ENCODE measurements at places on chromosomes 6 and 20. TPM values are rescaled to one million over a fixed set of nuclear protein-coding genes. Genes with fewer than 3 reads are reported as not detected.

- H3K27ac ChIP-seq: no peak overlapping the region
- H3K4me1 ChIP-seq: no peaks in the 10 kb centered on the region
- H3K27me3 ChIP-seq: no peaks in the 10 kb centered on the region
- H3K4me3 ChIP-seq: no peak overlapping the region
- no peak for DNase-seq
These were observed 6.3 kb upstream of the MAN1A1 start for GRCh38 chr6:119355890-119356289.

GRCh38 chr6:131456565-131456964, 116.5 kb upstream of the ARG1 start:
- no peak for DNase-seq
- no peaks in the 10 kb centered on the region for H3K4me1 ChIP-seq
- no peak overlapping the region for H3K4me3 ChIP-seq

GRCh38 chr6:111652156-111652555, 46.5 kb upstream of the TRAF3IP2 start:
- DNase-seq: no peak
- H3K27me3 ChIP-seq: no peaks in the 10 kb centered on the region
- no peak overlapping the region for H3K4me3 ChIP-seq

DNA sequence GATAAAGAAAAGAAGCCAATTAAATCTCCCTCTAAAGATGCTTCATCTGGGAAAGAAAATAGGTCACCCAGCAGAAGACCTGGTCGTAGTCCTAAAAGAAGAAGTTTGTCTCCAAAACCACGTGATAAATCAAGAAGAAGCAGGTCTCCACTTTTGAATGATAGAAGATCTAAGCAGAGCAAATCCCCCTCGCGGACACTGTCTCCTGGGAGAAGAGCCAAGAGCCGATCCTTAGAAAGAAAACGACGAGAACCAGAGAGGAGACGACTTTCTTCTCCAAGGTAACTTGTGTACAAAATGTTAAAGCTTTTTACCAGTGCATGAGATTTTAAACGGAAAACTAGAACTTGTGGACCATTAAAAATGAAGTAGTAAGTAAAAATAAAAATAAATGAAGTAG, 46.5 kb downstream of the FAM217A start:
- DNase-seq: no peak
- H3K36me3 ChIP-seq: no peaks in the 10 kb centered on the region
- no peak overlapping the region for H3K4me3 ChIP-seq
- H3K27ac ChIP-seq: no peak overlapping the region
- H3K4me1 ChIP-seq: no peaks in the 10 kb centered on the region
- H3K27me3 ChIP-seq: no peaks in the 10 kb centered on the region

DNA sequence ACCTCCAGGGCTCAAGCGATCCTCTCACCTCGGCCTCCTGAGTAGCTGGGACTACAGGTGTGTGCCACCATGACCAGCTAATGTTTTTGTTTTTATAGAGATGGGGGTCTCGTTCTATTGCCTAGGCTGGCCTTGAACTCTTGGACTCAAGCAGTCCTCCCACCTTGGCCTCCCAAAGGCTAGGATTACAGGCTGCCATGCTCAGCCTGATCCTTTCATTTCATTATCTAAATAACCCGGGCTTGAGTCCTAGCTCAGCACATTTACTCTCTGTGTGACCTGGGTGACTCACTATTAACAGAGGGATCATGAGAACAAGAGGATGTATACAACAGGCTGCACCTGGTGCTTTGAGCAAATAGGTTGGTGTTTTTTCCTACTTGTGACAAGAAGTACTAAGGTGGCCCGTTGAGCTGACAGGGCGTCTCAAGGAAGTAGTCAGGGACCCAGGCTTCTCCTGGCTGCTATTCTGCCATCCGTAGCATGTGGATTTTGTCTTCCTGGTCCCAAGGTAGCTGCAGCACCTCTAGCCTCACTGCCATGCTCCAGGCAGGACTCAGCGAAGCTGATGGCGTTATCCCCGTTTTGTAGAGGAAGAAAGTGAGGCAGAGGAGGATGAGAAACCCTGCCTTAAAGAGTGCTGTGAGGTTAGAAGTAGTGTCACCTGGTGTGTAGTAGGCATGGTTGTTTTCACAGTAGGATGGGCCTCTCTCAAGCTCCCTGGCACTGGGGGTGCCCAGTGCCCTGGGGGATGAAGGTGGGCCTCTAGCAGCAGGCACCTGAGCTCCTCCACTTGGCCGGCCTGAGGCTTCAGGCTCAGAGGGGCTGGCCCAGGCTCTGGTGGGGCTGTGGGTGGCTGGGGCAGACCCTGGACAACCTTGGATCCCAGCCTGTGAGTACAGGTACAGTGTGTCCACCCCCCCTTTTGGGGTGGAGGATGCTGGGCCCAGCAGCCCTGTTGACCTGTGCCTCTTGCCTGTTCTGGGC, 62.4 kb downstream of the ADNP start:
- H3K4me1 ChIP-seq: no peaks in the 10 kb centered on the region
- H3K4me3 ChIP-seq: no peak overlapping the region
- no peak overlapping the region for H3K27ac ChIP-seq
- DNase-seq: no peak
- no peaks in the 10 kb centered on the region for H3K27me3 ChIP-seq

DNA sequence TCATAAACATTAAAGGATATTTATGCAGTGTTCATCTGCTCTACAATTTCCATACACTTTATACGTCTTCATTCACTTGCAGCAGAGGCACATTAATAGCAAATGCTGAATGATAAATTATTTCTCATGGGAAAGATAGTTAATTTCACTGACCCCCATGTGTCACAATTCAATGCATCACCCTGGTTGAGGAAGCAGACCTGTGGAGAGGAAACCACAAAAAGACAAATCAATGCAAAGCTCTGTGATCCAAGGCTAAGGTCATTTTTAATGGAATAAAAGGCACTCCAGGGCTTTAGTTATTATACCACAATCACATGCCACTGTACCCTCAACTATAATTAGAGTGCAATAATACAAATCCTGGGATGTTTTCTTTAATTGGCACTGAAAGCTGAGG, 40.3 kb upstream of the TENT5A start:
- no peaks in the 10 kb centered on the region for H3K27me3 ChIP-seq
- H3K36me3 ChIP-seq: no peaks in the 10 kb centered on the region
- H3K27ac ChIP-seq: no peak overlapping the region
- no peak overlapping the region for H3K4me3 ChIP-seq
- H3K4me1 ChIP-seq: no peaks in the 10 kb centered on the region
- DNase-seq: no peak

DNA sequence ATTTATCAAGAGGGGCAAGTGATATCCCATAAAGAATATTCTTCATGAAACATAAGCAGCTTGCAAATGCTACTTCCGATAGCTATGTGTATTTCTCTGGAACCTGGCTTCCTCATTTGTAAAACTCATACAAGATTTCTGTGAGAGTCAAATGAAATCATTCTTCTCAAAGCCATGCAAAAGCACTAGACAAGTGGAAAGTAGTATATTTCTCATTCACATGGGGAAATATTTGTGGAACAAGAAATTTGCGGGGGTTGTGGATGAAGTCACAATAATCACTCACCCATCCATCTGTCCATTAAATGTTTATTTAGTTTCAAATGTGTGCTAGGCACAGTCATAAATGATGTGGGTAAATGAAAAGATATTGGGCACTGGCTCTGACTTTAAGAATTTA, 150.5 kb downstream of the IPCEF1 start:
- no peaks in the 10 kb centered on the region for H3K4me1 ChIP-seq
- no peak for DNase-seq
- no peaks in the 10 kb centered on the region for H3K36me3 ChIP-seq
- no peak overlapping the region for H3K4me3 ChIP-seq

DNA sequence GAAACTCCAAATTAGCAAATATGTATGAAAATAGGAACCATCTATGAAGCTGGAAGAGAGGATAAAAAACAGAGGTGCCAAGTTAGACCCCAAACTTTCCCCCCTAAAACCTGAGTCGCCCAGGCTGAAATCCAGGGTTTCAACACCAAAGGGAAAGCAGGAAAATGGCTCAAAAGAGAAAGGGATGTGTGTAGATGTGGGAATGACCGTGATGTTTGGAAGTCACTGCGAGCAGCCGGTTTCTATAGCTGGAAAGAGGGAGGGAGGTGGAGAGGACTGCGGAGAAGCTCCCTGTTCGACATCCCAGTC, 4.5 kb downstream of the RING1 start:
- DNase-seq: no peak
- H3K27me3 ChIP-seq: no peaks in the 10 kb centered on the region
- no peak overlapping the region for H3K27ac ChIP-seq
- H3K4me3 ChIP-seq: peak overlapping the region; percentile 32

DNA sequence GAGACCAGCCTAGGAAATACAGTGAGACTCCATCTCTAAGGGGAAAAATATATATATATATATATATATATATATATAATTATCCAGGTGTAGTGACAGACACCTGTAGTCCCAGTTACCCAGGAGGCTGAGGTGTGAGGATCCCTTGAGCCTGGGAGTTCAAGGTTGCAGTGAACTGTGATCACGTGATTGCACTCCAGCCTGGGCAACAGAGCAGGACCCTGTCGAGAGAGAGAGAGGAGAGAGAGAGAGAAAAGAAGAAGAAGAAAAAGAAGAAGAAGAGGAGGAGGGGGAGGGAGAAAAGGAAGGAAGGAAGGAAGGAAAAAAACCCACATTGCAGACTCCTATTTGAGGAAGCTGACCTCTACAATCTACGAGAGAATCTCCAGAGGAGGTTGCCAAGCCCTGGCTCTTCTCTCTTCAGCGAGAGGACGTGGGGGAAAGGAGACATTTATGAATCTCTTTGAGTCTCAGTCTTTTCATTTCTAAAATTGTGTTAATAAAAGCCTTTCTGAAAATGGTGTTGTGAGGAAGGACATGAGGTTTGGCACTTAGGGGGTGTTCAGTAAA, 49.7 kb downstream of the COL11A2 start:
- no peak for DNase-seq
- H3K27me3 ChIP-seq: no peaks in the 10 kb centered on the region
- H3K4me3 ChIP-seq: no peak overlapping the region

- no peaks in the 10 kb centered on the region for H3K27me3 ChIP-seq
- no peak overlapping the region for H3K4me3 ChIP-seq
- peaks cover 3% of the 10 kb centered on the region for H3K4me1 ChIP-seq
- no peak overlapping the region for H3K27ac ChIP-seq
- no peaks in the 10 kb centered on the region for H3K36me3 ChIP-seq
These were observed 2.2 kb downstream of the C20orf204 start for GRCh38 chr20:64038224-64038564.

GRCh38 chr6:154092326-154092962, 53.4 kb downstream of the OPRM1 start:
- H3K4me3 ChIP-seq: no peak overlapping the region
- no peak for DNase-seq
- H3K27ac ChIP-seq: no peak overlapping the region
- no peaks in the 10 kb centered on the region for H3K36me3 ChIP-seq
- no peaks in the 10 kb centered on the region for H3K4me1 ChIP-seq

- DNase-seq: no peak
- no peak overlapping the region for H3K4me3 ChIP-seq
- H3K27ac ChIP-seq: no peak overlapping the region
- no peaks in the 10 kb centered on the region for H3K4me1 ChIP-seq
These were observed 368.1 kb upstream of the PLCB4 start for GRCh38 chr20:8700756-8701155.

GRCh38 chr6:35206346-35206745, 7.4 kb upstream of the SCUBE3 start:
- no peaks in the 10 kb centered on the region for H3K27me3 ChIP-seq
- no peak overlapping the region for H3K4me3 ChIP-seq
- no peaks in the 10 kb centered on the region for H3K36me3 ChIP-seq
- no peaks in the 10 kb centered on the region for H3K4me1 ChIP-seq

- no peaks in the 10 kb centered on the region for H3K4me1 ChIP-seq
- H3K36me3 ChIP-seq: no peaks in the 10 kb centered on the region
- DNase-seq: no peak
- H3K4me3 ChIP-seq: peak overlapping the region; percentile 12
- H3K27ac ChIP-seq: no peak overlapping the region
- H3K27me3 ChIP-seq: no peaks in the 10 kb centered on the region
These were observed 75.7 kb upstream of the FOXP4 start for GRCh38 chr6:41470331-41471063.

GRCh38 chr6:14619419-14619781, 501.8 kb downstream of the CD83 start:
- H3K4me3 ChIP-seq: no peak overlapping the region
- no peak overlapping the region for H3K27ac ChIP-seq
- no peaks in the 10 kb centered on the region for H3K27me3 ChIP-seq
- no peak for DNase-seq

GRCh38 chr20:17533396-17533795, 2.2 kb upstream of the BFSP1 start:
- H3K4me1 ChIP-seq: no peaks in the 10 kb centered on the region
- H3K4me3 ChIP-seq: no peak overlapping the region
- H3K27me3 ChIP-seq: no peaks in the 10 kb centered on the region
- no peak overlapping the region for H3K27ac ChIP-seq
- no peaks in the 10 kb centered on the region for H3K36me3 ChIP-seq

DNA sequence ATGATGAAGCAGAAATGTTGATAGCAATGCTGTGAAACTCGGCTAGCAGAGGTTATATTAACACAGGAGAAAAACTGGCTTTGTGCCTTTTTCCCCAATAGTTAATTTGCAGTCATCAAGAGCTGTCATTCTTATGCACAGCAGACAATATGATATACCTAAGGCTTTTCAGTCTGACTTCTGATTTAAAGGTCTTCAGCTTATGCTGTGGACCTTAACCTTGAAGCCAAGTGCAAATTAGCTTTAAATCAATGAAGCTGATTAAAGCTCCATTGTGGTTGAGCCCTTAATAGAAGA, 171.6 kb upstream of the ID4 start:
- no peaks in the 10 kb centered on the region for H3K4me1 ChIP-seq
- H3K36me3 ChIP-seq: no peaks in the 10 kb centered on the region
- H3K27ac ChIP-seq: no peak overlapping the region
- no peak for DNase-seq
- H3K27me3 ChIP-seq: no peaks in the 10 kb centered on the region
- no peak overlapping the region for H3K4me3 ChIP-seq

- no peaks in the 10 kb centered on the region for H3K27me3 ChIP-seq
- no peaks in the 10 kb centered on the region for H3K36me3 ChIP-seq
- no peak overlapping the region for H3K4me3 ChIP-seq
- peak; percentile 93 for DNase-seq
These were observed 18.6 kb upstream of the SLCO4A1 start for GRCh38 chr20:62623488-62624324.

GRCh38 chr6:151025076-151025475, 159.6 kb downstream of the MTHFD1L start:
- no peaks in the 10 kb centered on the region for H3K36me3 ChIP-seq
- H3K27ac ChIP-seq: peak overlapping the region; percentile 40
- peak; percentile 82 for DNase-seq
- H3K4me1 ChIP-seq: no peaks in the 10 kb centered on the region

The PSORS1C2 gene
- not detected for total RNA-seq

The ULBP1 gene
- not detected for total RNA-seq

The BTN1A1 gene
- total RNA-seq: 0.23 TPM

The SPATS1 gene
- 2.0 TPM for total RNA-seq

The SASH1 gene
- 48.6 TPM for total RNA-seq

The RIMS1 gene
- total RNA-seq: 9.7 TPM

The IMPG1 gene
- not detected for total RNA-seq

The GRIK2 gene
- 2.6 TPM for total RNA-seq

The ASCC3 gene
- total RNA-seq: 27.6 TPM

The ACSS1 gene
- total RNA-seq: 170 TPM

The RNF144B gene
- total RNA-seq: 25.3 TPM

The MCM3 gene
- 33.6 TPM for total RNA-seq

Data from prostate gland (tissue), 2 donors.